CD4-positive, alpha-beta T cell (primary cell): ENCODE measurements at places on chromosomes 3 and 15.

DNA sequence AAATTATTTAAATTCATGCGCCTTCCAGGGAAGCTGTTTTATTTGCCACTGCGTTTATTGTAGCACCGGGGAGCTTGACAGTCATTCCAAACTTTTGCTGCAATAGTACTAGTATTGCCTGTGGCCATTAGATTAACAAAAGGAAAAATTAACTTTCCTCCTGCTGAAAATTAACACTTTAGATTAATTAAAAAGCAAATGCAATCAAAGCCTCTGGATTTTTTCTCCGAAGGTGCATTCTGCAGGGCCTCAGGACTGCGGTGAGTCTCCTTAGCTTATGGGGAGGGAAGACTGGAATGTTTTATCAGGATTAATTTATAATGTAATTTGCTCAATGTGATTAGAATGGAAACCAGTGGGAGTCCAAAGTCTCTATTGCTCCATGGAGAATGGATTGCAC is 456.4 kb upstream of the CFAP20DC start:
- DNase-seq, result no peak

GRCh38 chr3:38725726-38726419 is 76.4 kb upstream of the SCN5A start:
- DNase-seq, result no peak

GRCh38 chr3:8800016-8800415 is 30.6 kb upstream of the OXTR start:
- no peak for DNase-seq

GRCh38 chr15:91782221-91782620 is 71.3 kb upstream of the SLCO3A1 start:
- no peak for DNase-seq

GRCh38 chr3:190076136-190076535 is 44.6 kb downstream of the P3H2 start:
- DNase-seq, result no peak

- no peak for DNase-seq
Measured at GRCh38 chr3:40309925-40310695, 603 bp downstream of the EIF1B start.

- DNase-seq, result no peak
Measured at GRCh38 chr3:60399292-60399691, 852.0 kb downstream of the FHIT start.
